Mesangial cell (primary cell): ENCODE measurements at places on chromosomes 7 and 10. TPM values are rescaled to one million over a fixed set of nuclear protein-coding genes. Genes with fewer than 3 reads are reported as not detected.

The KCNMA1 gene
- 32.5 and 46.8 TPM in 2 replicates for total RNA-seq

The CCDC6 gene
- total RNA-seq = 19.9 and 28.1 TPM in 2 replicates

The SLC16A9 gene
- 1.6 and 2.1 TPM in 2 replicates for total RNA-seq

The HOXA4 gene
- 6.7 and 9.6 TPM in 2 replicates for total RNA-seq
